ENCODE measurements at places on chromosomes 6 and 20. TPM values are rescaled to one million over a fixed set of nuclear protein-coding genes. Genes with fewer than 3 reads are reported as not detected.
A peak's percentile ranks its signal among the peaks of the same experiment; 100 is the strongest.

GRCh38 chr6:111722179-111722731, 116.6 kb upstream of the TRAF3IP2 start:
- peak; percentile 75 for DNase-seq

GRCh38 chr6:156906451-156906850, 129.3 kb downstream of the ARID1B start:
- no peak for DNase-seq

GRCh38 chr6:139588076-139588639, 213.7 kb upstream of the CITED2 start:
- DNase-seq, result peak; percentile 58

DNA sequence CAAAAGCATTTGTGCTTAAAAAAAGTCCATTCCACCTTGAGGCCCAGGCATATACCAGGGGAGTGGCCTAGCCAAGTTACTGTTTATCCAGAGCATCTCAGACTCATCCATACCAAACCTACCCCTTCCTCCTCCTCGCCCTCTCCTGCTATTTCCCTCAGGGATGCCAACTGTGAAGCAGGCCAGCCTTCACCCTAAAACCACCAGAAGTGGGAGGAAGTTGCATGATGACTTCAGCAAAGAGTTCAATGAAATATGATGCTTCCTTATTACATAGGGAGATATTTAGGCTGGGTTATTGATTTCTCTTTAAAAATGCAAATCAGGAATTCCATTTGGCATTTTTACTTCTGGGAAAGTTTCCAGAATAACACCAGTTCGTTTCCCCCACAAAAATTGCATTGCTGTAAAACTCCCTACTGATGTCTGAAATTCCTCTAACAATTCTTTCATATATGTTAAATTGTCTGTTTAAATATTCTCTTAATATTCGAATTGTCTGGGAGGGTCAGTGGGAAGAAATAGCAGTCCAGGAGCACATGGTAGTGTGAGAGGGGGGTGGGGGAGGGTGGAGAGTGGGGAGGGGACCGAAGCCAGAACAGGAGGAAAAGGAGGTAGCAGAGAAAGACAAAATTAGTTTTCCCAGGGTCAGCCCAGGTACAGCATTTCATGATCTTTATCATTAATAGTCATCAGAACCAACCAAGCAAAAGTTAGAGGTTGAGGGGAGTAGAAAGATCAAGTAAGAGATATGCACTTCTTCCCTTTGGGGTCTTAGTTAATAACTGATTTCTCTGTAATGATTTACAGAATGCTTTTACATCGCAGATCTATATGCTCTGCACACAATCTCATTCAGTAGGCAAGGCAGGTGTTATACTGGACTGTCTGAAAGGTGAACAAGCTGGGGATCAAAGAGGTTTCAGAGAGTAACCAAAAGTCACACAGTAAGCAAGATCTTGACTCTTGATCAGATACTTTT, 1.7 kb upstream of the TCP11 start:
- no peak for DNase-seq

GRCh38 chr6:142718667-142719191, 226.2 kb downstream of the HIVEP2 start:
- DNase-seq, result no peak

DNA sequence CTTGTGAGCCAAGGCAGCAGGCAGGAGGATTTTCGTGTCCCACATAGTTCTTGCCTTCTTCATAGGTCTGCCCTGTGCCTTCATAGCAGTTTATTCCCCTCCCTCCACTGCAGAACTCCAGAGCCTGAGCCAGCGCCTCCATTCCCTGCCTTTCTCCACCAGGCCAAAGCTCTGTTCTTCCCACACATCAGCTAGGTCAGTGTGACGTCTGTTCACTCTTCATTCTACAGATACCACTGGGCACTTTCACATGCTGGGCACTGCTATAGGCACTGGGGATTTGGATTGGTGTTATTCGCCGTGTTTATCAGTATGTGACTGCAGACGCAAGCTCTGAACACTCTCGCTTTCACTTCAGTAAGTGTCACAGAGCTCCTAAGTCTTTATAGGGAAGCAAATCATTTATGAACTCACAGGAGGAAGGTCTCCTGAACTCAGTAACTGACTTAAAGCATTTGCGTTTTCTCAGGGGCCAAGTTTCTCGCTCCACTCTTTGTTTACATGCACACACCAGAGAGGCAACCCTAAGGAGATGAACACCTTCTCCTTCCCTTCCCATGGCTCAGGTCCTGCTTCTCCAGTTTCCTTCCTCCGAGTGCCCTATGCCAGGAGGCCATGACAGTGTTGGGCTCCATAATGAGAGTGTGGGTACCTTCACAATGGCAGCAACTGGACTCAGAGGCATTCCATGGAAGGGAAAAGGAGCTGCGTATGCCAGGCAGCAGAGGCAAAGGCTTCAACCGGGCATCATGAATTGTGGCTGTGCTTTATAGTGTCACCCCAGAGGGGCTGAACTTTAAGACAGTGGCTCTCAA, 6.3 kb upstream of the APMAP start:
- DNase-seq, result no peak

- DNase-seq, result no peak
Measured at GRCh38 chr6:124888581-124889371, 73.5 kb upstream of the RNF217 start.

- DNase-seq, result peak; percentile 58
Measured at GRCh38 chr20:57619051-57619831, 985 bp downstream of the ZBP1 start.

- no peak for DNase-seq
Measured at GRCh38 chr20:53834062-53834442, 236.3 kb downstream of the BCAS1 start.

DNA sequence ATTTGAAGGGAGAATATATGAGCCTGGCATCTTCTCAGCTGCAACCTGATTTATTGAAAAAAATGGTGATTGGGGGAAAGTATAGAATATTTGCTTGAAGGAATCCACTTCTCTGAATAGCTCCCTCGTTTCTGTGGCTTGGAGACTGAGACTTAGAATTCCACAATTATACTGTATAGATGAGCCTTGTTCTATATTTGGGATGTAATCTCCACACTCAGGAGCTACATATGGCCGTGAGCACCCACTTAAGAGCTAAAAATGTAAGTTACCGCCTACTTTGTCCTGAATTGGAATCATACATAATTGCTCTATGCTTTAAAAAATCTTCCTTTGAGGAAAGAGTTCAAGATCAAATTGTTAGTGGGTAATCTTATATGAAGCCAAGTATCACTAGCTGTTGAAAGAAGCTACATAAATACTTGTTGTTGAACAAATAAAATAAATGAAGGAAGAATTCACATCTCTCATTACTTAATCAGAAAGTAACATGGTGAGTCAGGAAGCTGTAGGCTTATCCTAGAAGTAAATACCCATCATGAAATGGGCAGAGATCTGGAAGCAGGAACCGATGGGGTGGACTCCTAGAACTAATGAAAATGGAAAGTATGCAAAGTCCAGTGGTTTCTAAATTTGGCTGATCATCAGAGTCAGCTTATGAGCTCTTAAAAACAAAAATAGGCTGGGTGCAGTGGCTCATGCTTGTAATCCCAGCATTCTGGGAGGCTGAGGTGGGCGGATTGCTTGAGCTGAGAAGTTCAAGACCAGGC, 254.3 kb downstream of the SOX4 start:
- DNase-seq, result no peak

DNA sequence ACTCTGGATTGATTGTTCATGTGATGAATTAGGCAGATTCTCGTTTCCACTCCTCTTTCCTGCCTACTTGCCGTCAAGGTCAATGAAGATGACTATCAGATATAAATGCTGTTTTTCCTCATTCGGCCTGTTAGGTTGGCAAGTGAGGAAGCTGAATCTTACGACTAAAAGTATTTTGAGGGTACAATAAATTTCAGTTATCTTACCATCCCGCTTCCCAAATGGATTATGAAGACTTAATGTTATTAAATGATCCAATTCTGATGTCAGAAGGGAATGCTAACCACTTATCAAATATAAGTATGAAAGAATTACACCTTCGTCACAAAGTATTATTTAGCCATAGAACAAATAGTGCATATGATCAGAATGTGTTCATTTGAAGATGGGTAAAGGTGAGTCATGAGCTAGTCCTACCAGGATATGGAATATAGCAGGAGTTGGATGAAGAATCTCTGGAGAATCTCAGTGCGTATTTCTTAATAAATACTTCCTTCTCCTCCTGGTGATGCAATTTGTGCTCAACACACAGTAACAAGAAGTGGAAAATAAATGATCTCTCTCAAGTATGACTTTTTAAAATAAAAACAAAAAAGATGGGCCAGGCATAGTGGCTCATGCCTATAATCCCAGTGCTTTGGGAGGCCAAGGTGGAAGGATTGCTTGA, 4.6 kb downstream of the GPLD1 start:
- DNase-seq, result no peak

DNA sequence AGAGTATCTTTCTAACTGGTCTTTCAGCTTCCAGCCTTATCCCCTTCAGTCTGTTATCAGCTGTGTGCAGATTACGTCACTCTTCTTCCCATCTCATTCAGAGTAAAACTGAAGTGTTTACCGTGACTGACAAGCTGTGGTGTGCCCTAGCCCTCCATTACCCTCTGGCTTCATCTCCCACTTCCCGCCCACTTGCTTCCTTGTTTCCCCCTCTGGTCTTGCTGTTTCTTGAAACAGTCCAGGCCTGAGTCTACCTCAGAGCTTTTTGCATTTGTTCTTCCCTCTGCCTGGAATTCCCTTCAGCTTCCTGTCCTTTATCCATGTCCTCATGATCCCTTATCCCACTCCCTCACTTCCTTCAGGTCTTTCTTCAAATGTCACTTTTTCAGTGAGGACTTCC, 66.9 kb downstream of the CARMIL1 start:
- DNase-seq, result peak; percentile 17

GRCh38 chr6:32213649-32214048, 10.2 kb downstream of the NOTCH4 start:
- DNase-seq, result no peak

DNA sequence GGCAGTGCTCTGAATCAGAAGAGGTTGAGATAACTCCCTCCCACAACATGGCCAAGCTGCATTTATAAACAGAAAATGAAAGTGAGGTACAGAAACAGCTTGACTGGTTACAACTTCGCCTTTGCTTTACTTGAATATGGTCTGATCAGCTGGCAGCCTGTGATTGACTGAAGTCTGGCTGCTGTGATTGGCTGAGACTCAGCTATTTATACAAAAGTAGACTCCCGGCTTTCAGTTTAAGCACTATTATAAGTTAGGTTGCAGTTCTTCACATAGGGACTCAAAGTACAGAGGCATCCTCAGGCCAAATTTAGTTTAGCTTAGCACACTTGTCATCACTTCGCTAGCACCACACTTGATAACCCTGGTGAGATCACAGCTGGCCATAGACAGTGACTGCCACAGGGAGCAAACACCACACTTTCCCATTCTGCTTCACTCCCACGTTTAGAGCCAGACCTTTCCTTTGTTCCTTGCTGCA, 362.6 kb downstream of the EPM2A start:
- DNase-seq, result no peak

GRCh38 chr6:135976585-135976984, 125.1 kb downstream of the PDE7B start:
- DNase-seq, result no peak

GRCh38 chr20:50335105-50335504, 144.5 kb downstream of the CEBPB start:
- DNase-seq, result peak; percentile 59

- no peak for DNase-seq
Measured at GRCh38 chr6:1858196-1858595, 248.5 kb downstream of the FOXC1 start.

DNA sequence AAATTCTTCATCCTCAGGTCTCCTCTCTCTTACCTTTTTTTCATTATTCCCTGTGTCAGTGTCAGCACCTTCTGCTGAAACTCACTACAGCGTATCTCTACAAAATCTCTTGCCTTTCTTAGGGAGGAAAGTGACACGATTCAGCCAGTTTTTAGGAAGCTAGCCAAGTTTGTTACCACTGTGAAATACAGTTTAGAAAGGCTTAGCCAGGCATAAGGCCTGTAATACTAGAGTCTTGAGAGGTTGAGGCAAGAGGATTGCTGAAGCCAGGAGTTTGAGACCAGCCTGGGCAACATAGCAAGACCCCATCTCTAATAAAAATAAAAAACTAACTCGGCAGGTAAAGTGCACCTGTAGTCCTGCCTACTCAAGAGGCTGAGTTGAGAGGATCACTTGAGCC, 16.7 kb downstream of the TAB2 start:
- DNase-seq, result peak; percentile 75

DNA sequence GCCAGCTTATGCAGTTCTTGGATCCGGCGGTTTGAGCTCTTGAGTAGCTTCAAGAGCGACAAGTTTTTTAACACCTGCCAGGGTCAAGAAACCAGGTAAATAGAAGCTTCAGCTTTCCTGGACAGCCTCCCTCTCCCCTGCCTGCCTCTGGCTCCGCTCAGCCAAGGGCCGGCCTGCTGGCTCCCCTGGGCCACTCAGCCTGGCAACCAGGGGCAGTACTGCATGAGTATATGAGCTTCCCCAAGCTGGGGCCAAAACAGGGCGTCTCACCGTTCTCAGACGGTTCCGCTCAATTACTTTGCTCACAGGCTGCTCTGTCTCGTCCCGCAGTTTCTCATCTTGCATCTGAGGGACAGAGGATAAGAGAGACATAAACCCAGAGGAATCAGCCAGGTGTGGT, 856 bp downstream of the TP53TG5 start:
- no peak for DNase-seq

DNA sequence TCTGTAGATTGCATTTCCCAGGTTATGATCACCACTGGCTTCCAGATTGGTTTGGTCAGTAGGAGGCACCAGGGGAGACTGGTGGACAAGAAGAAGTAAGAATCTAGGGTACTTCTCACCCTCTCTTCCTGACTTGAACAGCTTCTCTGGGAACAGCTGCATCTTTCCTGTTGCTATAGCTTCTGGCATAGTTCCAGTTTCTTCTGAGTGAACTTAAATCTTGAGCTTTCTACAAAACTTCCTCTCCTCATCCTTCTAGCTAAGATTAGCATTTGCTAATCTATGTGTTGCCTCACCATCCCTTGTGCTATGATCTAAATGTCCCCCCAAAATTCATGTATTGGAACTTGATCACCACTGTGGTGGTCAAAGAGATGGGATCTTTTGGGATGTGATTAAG, 724.6 kb downstream of the UTRN start:
- DNase-seq, result no peak

GRCh38 chr20:54535746-54536145, 60.4 kb downstream of the DOK5 start:
- no peak for DNase-seq

DNA sequence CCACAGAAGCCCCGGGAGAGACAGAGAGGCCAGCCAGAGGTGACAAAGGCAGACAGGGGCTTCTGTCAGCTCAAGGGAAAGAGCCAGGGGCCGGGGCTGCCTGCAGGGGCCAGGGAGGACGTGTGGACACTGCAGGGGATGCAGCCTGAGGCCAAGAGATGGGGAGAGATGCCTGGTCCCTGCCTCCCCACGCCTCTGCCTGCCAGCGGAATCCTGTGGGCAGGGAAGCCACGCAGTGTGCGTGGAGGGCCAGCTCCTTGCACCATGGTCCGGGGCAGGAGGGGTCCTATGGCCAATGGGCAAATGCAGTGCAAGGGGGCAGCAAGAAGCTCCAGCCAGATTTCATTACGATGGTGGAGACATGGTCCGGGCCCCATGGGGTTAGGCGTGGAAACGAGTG, 224.9 kb downstream of the CDH4 start:
- DNase-seq, result no peak

MYB gene
- 2.7 TPM for total RNA-seq

GABRR2 gene
- not detected for total RNA-seq

PAK5 gene
- total RNA-seq, result 0.46 TPM

TM9SF4 gene
- total RNA-seq, result 17.9 TPM

BMP7 gene
- total RNA-seq, result 12.7 TPM

SLC9A8 gene
- total RNA-seq, result 2.2 TPM

SFT2D1 gene
- total RNA-seq, result 47.1 TPM

CST1 gene
- total RNA-seq, result not detected

PAX1 gene
- 0.12 TPM for total RNA-seq

ADAM33 gene
- total RNA-seq, result not detected

ZKSCAN4 gene
- total RNA-seq, result 2.9 TPM

SULF2 gene
- total RNA-seq, result 3.7 TPM

EPHA7 gene
- total RNA-seq, result 0.06 TPM

GMEB2 gene
- 6.2 TPM for total RNA-seq
